ENCODE measurements at places on chromosomes 13 and 19.

- DNase-seq = no peak
Observed at GRCh38 chr13:37209621-37210580, 104.4 kb upstream of the CSNK1A1L start.

- no peak for DNase-seq
Observed at GRCh38 chr19:1577090-1577928, 9.2 kb upstream of the MEX3D start.

DNA sequence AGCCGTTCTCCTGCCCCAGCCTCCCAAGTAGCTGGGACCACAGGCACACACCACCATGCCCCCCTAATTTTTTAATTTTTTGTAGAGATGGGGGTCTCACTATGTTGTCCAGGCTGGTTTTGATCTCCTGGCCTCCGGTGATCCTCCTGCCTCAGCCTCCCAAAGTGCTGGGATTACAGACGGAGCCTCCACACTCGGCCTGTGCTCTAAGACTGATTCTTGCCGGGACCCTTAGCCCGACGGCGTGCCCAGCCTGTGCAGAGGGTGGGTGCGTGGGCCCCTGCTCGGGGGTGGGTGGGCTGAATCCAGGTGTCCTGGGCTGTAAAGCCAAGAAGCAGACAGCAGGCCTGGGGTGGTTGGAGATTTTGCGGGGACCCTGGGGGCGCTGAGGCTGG, 64.3 kb downstream of the GADD45B start:
- DNase-seq = no peak

- DNase-seq = no peak
Observed at GRCh38 chr13:76223565-76223964, 587.4 kb downstream of the LMO7 start.

GRCh38 chr13:47639738-47640447, 361.2 kb downstream of the SUCLA2 start:
- DNase-seq = no peak

DNA sequence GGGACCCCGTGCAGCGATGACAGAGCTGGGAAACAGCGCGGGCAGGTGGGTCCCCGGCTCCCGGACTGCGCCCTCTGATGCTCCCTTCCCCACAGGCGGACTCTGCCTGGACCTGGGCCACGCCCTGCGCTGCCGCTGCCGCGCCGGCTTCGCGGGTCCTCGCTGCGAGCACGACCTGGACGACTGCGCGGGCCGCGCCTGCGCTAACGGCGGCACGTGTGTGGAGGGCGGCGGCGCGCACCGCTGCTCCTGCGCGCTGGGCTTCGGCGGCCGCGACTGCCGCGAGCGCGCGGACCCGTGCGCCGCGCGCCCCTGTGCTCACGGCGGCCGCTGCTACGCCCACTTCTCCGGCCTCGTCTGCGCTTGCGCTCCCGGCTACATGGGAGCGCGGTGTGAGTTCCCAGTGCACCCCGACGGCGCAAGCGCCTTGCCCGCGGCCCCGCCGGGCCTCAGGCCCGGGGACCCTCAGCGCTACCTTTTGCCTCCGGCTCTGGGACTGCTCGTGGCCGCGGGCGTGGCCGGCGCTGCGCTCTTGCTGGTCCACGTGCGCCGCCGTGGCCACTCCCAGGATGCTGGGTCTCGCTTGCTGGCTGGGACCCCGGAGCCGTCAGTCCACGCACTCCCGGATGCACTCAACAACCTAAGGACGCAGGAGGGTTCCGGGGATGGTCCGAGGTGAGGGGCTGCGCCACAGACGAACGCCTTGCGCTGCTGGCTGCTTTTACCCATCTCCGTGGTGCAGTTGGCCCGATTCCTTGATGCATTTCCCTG, 7.8 kb upstream of the SELENOV start:
- DNase-seq = peak; percentile 49

DNA sequence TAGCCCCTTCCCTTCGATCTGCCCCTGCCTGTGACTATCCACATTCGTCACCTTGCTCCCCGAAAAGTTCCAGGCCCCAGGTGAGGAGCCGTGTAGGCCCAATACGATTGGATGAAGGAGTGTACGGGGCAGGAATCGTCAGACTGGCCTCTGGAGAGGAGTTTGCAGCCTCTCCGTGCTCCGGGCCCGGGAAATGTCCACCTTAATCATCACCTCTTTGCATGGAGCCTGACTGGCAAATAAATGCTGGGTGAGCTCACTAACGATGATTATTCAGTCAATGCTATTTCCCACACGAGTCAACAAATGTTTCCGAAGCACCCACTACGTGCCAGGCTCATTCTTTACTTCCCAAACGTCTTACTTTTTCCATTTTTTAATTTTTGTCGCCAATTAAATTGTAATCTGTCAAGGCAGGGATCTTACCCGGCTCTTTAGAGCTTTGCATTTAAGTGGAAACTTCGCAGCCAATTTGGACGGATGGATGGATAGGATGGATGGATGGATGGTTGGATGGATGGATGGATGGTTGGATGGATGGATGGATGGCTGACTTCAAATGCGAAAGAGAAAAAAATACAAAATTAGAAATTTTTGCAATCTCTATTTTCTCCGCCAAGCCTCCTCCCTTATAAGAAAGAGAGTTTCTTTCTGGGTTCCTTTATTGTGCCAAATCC, 45.8 kb downstream of the TGDS start:
- no peak for DNase-seq

GRCh38 chr19:17965370-17966128, 1.4 kb upstream of the KCNN1 start:
- no peak for DNase-seq

DNA sequence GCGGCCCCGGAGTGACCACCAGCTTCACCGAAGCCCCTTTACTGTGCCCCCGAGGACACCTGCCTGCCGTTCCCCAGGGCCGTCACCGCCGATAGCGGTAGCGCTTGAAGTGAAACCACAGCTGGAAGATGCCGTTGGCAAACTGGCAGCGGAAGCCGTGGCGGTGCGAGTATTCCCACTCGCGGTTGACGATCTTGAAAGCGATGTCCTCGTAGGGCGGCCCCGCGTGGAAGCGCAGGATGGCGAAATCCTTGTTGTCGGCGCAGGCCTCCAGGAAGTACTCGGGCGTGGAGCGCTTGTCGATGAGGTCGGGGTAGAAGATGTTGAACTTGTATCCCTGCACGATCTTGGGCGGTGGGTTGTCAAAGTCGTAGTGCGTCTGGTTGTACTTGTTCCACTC, 5.2 kb upstream of the TBXA2R start:
- no peak for DNase-seq

DNA sequence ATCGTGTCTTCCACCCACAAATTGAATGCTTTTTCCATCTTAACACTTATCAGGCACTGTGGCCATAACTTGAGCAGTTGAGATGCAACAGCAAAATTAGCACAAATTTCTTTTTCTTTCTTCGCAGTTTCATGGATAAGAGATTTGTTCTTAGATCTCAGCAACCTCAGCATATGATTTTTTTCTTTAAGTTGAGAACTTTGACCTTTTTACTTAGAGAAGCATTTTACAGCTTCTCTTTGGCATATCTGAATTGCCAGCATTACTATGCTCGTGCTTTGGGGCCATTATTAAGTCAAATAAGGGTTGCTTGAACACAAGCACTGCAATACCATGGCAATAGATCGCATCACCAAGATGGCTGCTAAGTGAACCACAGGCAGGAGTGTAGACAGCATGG, 16.1 kb downstream of the USPL1 start:
- no peak for DNase-seq

GRCh38 chr13:30318026-30318425, 10.7 kb upstream of the KATNAL1 start:
- no peak for DNase-seq

GRCh38 chr13:28754698-28755545, 36.2 kb upstream of the SLC46A3 start:
- DNase-seq = peak; percentile 60

GRCh38 chr19:17045907-17046502, 19.4 kb upstream of the CPAMD8 start:
- no peak for DNase-seq

- DNase-seq = no peak
Observed at GRCh38 chr19:33673258-33673875, 51.6 kb downstream of the CHST8 start.

GRCh38 chr19:53158119-53158656, 665 bp downstream of the ZNF347 start:
- peak; percentile 58 for DNase-seq

- no peak for DNase-seq
Observed at GRCh38 chr13:22271903-22272302, 601.0 kb downstream of the FGF9 start.

GRCh38 chr19:3469638-3470499, 10.5 kb downstream of the SMIM24 start:
- DNase-seq = no peak

GRCh38 chr13:38902551-38902950, 88.1 kb downstream of the STOML3 start:
- DNase-seq = no peak

DNA sequence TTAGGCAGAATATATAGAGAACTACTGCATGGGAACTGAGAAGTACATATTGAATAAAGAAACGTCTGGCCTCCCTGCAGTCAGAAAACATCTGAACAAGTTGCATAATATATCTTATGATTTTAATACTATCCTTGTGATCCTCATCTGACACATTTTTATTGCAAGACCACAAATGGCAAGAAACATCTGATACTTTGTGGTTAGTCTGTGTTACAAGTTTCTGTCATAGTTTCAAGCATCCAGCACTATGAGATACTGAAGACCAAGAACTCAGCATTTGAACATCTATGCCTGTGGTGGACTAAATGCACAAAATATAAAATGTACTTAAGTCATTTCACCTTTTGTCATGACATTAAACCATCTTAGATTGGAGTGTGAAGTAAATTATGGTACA, 1175.8 kb upstream of the MIR17HG start:
- no peak for DNase-seq

GRCh38 chr13:36068566-36068965, 62.6 kb downstream of the DCLK1 start:
- DNase-seq = no peak

DNA sequence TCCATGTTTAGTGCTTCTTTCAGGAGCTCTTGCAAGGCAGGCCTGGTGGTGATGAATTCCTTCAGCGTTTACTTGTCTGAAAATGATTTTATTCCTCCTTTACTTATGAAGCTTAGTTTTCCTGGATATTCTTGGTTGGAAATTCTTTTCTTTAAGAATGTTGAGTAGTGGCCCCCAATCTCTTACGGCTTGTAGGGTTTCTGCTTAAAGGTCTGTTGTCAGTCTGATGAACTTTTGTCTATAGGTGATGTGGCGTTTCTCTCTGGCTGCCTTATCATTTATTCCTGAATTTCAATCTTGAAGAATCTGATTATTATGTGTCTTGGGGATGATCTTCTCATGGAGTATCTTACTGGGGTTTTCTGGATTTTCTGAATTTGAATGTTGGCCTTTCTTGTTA, 26.0 kb downstream of the ZNF430 start:
- DNase-seq = no peak

DNA sequence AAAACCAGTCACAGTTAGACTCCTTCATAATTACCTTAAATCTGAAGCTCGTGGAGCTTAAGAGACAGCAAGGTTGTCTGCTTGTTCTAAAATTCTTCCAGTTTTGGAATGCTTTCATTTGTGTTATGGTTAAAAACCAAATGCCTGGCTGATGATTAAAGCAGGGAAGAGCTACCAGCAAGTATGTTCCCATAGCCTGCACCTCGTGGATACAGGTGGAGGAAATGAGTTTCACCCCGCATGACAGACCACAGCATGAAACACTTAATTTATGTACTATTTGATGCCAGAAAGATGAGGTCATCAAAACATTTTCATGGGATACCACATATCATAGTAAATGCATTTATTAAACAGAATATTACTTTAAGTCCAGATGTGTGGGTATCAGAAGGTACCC, 416 bp upstream of the DOCK9 start:
- no peak for DNase-seq

- peak; percentile 44 for DNase-seq
Observed at GRCh38 chr19:31338069-31338776, 11.0 kb downstream of the TSHZ3 start.

DNA sequence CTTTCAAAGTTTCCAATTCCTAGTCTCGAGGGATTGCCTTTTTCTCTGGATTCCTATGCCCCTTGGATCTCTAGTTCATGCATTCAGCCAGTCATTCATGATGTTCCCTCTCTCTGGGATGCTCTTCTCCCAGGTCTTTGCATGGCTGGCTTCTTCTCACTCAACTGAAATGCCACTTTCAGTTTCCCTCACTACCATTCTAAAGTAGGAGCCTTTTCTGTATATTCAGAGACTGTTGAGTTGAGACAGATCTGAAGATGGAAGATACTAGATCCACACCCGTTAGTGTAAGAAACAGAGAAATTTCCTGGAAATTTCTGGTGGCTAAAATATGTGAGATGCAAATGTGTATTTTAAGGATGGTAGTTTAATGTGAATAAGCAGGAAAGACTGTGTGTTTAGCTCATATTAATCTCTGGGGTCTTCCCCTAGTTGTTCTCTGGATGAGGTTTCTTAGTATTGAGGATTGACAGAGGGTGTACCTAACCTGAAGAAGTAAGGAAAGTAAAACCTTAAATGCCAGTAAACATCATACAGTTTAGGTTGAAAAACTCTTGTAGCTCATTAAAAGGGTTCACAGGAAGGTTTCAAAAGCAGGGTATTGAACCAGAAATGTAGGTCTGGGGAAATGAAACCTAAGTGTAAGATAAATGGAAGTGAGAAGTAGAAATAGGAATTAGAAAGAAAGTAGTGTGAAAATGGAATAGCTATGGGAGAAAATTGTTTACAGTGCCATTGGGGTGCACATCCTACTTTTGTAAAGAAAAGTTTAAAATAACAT, 331.3 kb downstream of the NDFIP2 start:
- no peak for DNase-seq

- DNase-seq = no peak
Observed at GRCh38 chr19:11044431-11044830, 44.8 kb upstream of the LDLR start.

DNA sequence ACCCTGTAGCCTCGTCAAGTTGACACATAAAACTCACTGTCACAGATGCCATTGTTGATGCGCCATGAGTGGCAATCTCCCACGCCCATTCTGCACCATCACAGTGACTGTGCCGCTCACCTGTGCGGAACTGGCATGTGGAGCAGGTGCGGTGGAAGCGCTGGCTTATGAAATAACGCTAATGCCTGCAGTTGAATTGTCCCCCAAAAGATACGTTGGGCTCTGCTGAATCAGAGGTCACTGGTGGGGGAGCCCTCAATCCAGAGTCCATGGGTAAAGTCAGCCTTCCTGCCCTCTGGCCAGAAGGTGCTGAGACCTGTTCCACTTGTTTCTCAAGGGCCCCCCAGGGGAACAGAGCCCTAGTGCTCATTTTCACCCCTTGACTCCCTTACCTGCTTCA, 2.9 kb upstream of the ARHGEF7 start:
- no peak for DNase-seq
